ENCODE measurements at places on chromosomes 13 and 19. TPM values are rescaled to one million over a fixed set of nuclear protein-coding genes. Genes with fewer than 3 reads are reported as not detected.

Gene RNF113B
- not detected for total RNA-seq

Gene C1QTNF9B
- not detected for total RNA-seq

Gene STRN4
- total RNA-seq, result 81.4 TPM

Gene TRPC4
- not detected for total RNA-seq

Gene SLC25A41
- 0.13 TPM for total RNA-seq

Gene SELENOV
- not detected for total RNA-seq

Gene ZNF723
- total RNA-seq, result not detected

Gene CEACAM3
- not detected for total RNA-seq

Gene RNF225
- 0.08 TPM for total RNA-seq

Gene PRR36
- total RNA-seq, result 0.47 TPM

Gene ZNF729
- total RNA-seq, result not detected

Gene UGGT2
- 8.9 TPM for total RNA-seq

Gene B3GLCT
- 5.9 TPM for total RNA-seq

Gene FLT3
- total RNA-seq, result not detected

Gene ZNF324
- total RNA-seq, result 11.7 TPM

Gene C19orf73
- 1.9 TPM for total RNA-seq

Gene RXFP2
- total RNA-seq, result not detected

Gene FFAR3
- not detected for total RNA-seq

Gene FREM2
- total RNA-seq, result not detected

Gene SYNE4
- total RNA-seq, result 0.22 TPM

Gene HCN2
- total RNA-seq, result 35.3 TPM

Gene ZNF534
- total RNA-seq, result not detected

Gene SBK2
- total RNA-seq, result 2.1 TPM

Gene LINGO3
- total RNA-seq, result not detected

Gene SIAH3
- not detected for total RNA-seq

Gene DNAJC15
- 0.18 TPM for total RNA-seq

Gene CAB39L
- 2.8 TPM for total RNA-seq

Gene GGACT
- total RNA-seq, result 4.7 TPM

Gene SLAIN1
- total RNA-seq, result 0.65 TPM

Gene GIPC3
- 0.25 TPM for total RNA-seq

Gene PRDX2
- 0.54 TPM for total RNA-seq

Gene ZNF799
- total RNA-seq, result 2.0 TPM

Gene IL17D
- total RNA-seq, result 0.88 TPM

Gene PLIN4
- 0.10 TPM for total RNA-seq

Gene ODAD3
- total RNA-seq, result 1.0 TPM

Gene TMIGD2
- not detected for total RNA-seq

Gene SYMPK
- 70.6 TPM for total RNA-seq

Gene GJB6
- not detected for total RNA-seq

Gene RFPL4AL1
- not detected for total RNA-seq

Gene CD177
- total RNA-seq, result 0.11 TPM

Gene CNFN
- 41.3 TPM for total RNA-seq
